Muscle of leg (tissue), 16 donors: ENCODE measurements at places on chromosomes 11 and 22. TPM values are rescaled to one million over a fixed set of nuclear protein-coding genes. Genes with fewer than 3 reads are reported as not detected.

- H3K27ac ChIP-seq, result no peak overlapping the region
- H3K36me3 ChIP-seq, result no peaks in the 10 kb centered on the region
- H3K4me3 ChIP-seq, result no peak overlapping the region
- no peaks in the 10 kb centered on the region for H3K4me1 ChIP-seq
- no peaks in the 10 kb centered on the region for H3K27me3 ChIP-seq
- DNase-seq, result no peak
Measured at GRCh38 chr11:2328021-2328420, 26.2 kb downstream of the TSPAN32 start.

GRCh38 chr11:114673661-114674060 is 4.7 kb upstream of the NXPE2 start:
- DNase-seq, result no peak
- no peaks in the 10 kb centered on the region for H3K4me1 ChIP-seq
- no peak overlapping the region for H3K27ac ChIP-seq
- H3K4me3 ChIP-seq, result no peak overlapping the region
- H3K27me3 ChIP-seq, result no peaks in the 10 kb centered on the region
- no peaks in the 10 kb centered on the region for H3K36me3 ChIP-seq

The USP2 gene
- 31.5 TPM for polyA plus RNA-seq

The MUC6 gene
- polyA plus RNA-seq, result 0.36 TPM

The MS4A6A gene
- 29.2 TPM for polyA plus RNA-seq

The PHOX2A gene
- polyA plus RNA-seq, result not detected

The MRPL17 gene
- 66.3 TPM for polyA plus RNA-seq
